ENCODE measurements at places on chromosomes 16 and 17.

DNA sequence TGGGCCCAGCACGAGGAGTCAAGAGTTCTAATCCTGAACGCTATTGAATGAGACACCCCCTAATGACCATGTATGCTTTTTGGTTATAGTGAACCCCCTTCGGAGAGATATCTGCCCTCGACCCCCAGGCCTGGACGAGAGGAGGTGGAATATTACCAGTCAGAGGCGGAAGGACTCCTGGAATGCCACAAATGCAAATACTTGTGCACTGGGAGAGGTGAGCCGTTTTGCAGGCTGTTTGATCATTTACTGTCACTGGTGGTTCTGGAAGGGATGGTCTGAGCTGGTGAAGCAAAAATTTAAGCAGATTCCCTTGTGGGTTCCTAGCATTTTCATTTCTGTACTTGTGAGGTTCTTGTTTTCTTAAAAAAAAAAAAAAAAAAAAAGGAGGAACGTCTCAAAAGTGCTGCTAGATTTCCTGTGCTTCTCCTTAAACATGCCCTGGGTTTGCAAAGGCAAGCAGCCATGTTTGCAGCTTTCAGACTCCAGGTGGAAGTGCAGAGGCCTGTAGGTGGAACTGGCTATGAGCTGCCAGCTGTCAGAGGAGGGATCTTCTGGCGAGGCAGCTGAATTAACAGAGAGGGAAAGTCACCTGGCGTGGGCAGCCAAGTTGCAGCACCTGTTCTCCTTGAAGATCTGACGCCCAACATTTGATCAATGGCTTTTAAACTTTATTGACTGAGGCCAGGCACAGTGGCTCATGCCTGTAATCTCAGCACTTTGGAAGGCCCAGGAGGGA lies 3.5 kb downstream of the MARVELD3 start:
- no peak for DNase-seq

DNA sequence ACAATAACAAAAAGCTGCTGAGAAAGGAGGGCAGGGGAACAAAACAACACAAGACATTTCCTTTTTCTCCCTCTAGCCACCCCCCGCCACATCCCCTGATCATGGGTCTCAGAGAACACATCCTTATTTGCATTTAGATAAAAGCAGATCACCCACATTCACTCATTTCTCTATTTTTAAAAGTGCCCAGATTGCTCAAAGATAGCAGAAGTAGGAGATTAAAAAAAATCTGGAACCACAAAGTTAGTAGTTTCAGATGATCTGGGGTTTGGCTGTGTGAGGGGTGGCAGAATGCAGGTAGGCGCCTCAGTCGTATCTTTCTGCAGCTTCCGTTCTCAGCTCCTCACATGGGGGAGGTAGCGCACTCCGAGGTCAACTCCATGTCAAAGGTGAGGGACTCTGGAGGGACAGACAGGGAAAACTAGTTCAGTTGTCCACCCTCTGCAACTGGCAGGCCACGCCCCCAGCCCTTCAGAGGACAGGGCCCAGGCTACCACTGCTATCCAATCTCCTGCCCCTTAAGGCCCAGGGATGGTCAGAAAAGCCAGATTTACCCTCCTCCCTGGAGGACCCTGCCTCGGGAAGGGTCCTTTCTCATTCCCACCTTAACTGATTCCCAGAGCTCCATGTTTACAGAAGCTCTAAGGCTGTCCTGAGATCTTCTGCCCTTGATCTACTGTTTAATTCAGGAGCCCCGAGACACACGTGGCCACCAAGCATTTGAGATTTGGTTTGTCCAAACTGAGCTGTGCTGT lies 27.3 kb downstream of the STAT5A start:
- peak; percentile 68 for DNase-seq

DNA sequence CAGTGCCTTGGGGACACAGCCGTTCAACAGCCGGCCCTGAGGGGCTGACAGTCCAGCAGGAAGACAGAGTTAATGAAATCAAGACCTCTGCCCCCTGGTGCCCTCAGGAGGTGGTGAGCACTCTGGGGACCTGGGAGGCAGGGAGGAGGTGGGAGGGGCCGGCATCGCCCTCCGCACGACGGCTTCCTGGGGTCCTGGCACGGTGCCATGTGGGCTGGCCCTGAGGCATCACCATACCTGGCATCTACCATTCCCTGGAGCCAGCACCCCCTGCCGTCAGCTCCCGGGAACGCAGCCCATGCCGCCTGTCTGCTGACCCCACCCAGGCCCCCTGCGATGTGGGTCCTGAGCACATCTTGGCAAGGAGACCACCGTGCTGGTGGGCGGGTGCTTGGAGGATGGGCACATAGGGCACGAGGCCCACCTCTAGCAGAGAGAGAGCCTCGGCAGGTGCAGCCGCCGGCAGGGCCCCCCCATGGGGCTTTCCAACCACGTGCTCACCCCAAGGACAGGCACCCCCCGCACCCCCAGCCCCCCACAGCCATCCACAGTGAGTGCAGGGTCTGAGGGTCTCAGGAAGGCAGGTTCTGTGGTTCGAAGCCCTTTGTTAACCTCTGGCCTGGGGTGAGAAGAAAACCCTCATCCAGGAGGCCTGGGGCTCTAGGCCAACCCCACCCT lies 52.5 kb downstream of the ZFPM1 start:
- peak; percentile 76 for DNase-seq

DNA sequence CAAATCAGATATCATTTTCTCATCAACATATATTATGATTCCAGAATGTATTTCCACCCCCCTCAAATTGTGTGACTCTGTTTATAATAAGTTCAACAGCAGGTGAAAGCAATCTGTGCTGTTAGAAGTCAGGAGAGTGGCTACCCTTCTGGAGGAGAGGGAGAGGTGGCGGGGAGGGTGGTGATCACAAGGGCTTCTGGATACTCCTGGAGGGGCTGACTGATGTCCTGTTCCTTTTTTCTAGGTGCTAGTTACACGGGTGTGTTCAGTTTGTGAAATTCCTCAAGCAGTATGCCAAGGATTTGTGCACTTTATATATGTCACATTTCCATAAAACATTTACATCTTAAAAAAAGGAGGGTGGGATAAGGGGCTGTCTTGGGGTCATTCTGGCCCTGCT lies 119.1 kb downstream of the IRF8 start:
- DNase-seq: no peak

DNA sequence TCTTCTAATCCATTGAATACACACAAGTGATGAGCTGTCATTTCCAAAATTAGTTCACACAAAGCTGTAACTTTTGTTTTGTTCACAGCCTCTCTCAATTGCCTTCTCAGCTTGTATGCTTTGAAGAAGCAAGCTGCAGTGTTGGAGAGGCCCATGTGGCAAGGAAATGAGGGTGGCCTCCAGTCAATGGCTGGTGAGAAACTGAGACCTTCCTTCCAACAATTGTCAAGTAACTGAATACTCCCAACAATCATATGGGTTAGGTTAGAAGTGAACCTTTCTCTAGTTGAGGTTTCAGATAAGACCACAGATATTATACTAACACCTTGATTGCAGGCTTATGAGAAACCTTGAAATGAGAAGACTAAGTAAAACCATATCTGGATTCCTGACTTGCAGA lies 82.4 kb upstream of the SOX9 start:
- no peak for DNase-seq

- no peak for DNase-seq
Observed at GRCh38 chr16:12170103-12171040, 193.8 kb downstream of the SNX29 start.

DNA sequence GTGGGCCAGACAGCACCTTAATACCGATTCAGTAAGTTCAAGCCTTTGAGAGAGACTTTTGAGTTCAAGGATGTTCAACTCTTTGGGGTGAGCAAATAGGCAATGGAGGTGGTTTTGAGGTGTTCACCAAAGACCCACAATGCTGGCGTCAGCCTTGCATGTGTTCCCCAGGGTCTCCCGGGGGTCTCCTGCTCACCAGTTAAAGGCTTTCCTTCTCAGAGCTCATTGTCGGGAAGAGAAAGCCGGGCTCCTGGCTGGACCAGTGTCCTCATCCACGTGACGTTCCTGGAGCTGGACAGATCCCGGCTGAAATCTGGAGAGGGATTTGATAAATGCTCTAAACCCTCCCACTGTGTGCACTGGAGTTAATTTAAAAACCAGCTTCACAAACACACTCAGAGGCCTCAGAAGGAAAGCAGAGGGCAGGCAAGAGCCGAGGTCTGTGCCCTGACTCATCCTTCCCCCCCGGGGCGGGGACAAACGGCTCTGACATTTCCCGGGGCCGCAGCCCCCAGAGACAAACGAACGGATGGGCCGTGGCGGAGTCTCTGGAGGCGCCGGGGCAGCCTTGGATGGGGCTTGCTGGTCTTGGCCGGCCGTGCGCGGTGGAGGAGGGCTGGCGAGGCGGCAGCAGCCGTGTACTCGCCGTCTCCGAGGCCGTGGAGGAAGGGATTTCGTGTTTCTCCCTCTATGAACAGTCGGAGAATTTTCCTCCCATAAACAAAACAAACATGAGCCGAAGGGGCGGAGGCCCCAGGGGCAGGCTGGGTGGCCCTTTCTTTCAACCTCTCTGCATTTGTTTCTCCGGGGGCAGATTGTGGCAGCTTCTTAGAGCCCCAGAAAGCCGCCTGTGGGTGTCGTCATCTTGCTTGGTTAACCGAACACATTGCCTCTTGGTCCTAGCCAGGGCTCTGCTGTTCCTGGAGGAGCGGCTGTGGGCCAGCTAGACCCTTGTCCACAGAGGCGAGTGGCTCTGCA lies 94.2 kb downstream of the NTN1 start:
- DNase-seq: no peak

- no peak for DNase-seq
Observed at GRCh38 chr17:48996722-48997102, 473 bp upstream of the IGF2BP1 start.

GRCh38 chr17:7496470-7497183 lies 12.5 kb downstream of the POLR2A start:
- no peak for DNase-seq

- DNase-seq: no peak
Observed at GRCh38 chr16:65392806-65393565, 271.1 kb upstream of the CDH11 start.

DNA sequence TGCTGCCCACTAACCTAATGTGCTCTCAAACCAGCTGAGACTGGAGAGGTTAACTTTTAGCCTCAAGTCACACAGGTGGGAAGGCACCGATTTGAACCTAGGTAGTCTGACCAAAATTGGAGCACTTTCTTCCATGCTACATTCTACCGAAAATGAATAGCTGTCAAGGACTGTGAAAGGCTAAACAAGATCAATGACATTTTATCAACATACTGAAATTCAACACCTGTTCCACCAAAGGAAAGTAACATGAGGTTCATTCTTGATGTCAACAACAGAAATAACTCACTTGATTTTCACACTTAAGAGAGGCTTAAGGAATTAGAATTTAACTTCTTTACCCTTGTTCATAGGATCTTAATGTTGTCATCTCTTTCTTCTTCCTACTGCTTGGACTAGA lies 284.4 kb upstream of the MON1B start:
- no peak for DNase-seq

GRCh38 chr17:38617074-38617860 lies 11.5 kb upstream of the SRCIN1 start:
- DNase-seq: no peak

- no peak for DNase-seq
Observed at GRCh38 chr16:8713635-8714172, 39.3 kb downstream of the ABAT start.

DNA sequence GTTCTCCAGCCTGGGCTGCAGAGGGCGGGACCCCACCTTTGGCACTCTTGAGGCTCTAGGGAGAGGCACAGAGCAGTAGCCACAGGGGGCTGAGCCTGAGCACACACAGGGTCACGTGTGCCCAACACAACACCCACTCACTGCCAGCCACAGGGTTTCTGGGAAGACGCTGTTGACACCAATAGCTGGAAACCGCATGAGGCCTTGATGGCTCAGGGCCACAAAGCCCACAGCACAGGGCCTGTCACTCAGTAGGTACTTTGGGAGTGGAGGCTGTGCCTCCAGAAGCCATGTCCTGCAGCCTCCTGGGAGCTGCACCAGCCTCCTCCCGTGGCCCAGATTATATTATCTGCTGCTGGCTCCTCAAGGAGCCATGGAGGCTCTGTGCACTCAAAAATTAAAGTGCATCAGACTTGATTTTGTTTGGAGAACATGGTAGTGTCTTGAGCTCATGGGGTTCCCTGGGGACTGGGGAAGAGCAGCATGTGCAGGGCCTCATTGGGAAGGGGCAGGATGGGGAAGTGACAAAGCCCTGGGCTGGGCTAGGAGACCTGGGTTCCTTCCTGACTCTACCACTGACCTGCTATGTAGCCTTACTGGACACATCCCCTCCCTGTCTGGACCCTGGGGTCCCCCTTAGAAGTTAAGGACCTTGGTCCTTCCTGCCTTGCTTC lies 12.5 kb upstream of the SREBF1 start:
- no peak for DNase-seq

- peak; percentile 83 for DNase-seq
Observed at GRCh38 chr17:20226814-20227482, 217.8 kb downstream of the SPECC1 start.

GRCh38 chr17:45265821-45266220 lies 3.9 kb upstream of the SPATA32 start:
- no peak for DNase-seq

DNA sequence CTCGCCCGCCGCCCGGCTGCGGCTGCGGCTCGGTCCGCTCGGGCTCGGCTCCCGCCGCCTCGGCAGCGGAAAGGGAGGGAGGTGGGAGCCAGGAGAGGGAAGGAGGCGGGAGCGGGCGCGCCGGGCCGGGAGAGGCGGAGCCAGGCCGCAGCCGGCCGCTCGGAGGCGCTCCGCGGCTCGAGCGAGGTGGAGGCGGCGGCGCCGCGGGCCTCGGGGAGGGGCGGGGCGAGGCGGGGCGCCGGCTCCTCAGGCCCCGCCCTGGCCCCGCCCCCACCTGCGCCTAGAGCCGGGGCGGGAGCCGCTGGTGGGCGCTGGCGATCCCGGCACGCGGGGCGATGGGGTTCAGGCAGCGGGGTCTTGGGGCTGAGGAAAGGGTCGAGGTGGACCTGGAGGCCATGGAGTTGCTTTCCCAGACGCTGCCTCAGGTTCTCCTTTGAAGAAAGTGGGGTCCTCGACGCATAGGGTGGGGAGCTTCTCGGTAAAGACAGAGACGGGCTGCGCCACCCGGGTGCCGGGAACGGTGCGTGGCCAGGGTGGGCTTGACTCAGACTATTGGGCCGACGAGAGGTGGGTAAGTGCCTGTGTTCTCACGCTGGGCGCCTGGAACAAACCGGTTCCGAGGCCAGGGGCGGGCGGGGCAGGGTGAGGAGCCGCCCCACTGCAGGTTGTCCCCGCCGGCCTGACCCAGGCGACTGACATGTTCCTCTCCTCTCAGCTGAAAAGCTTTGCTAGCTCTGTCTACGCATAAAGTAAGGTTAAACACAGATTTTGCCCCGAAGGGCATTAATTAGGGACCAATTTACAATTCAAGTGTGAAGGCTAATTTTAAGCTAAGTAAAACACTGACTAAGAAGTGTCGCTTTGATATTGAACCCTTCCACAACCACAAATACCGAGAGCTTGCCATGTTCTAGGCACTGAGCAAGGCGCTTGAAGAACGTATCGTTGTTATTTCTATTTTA lies at the start of gene CMTM4:
Gene CMTM4 (minus strand): TSS at position 75 of the 962 bp plus-strand sequence. CDS start 218 bp downstream, outside the sequence.
- DNase-seq: peak; percentile 81

Data from liver (tissue), 10 donors.